ENCODE measurements at places on chromosomes 5 and 9.

- no peak for DNase-seq
These were observed 56.8 kb downstream of the GLIS3 start for GRCh38 chr9:4243113-4243512.

- peak; percentile 26 for DNase-seq
These were observed 77.0 kb downstream of the ZCCHC7 start for GRCh38 chr9:37197158-37198038.

DNA sequence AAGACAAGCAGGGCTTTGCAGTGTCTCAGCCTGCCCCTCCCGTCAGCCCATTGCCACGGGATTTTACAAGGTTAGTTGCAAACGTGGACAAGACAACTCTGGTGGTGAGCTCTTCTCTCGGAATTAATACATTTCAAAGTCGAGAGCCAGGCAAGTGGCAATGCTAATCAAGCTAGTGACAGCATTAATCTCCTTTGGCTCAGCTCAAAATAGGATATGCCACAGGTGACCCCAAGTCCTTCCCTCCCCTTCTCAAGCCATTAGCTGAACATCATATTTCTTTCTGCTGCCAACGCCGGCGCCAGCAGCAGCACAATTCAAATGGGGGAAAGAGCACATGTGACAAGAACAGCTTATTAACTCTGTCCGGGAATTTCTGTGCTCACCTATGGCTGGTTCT lies 190.1 kb downstream of the ATPSCKMT start:
- DNase-seq: no peak

GRCh38 chr5:40502736-40503135 lies 177.0 kb upstream of the PTGER4 start:
- DNase-seq: no peak

DNA sequence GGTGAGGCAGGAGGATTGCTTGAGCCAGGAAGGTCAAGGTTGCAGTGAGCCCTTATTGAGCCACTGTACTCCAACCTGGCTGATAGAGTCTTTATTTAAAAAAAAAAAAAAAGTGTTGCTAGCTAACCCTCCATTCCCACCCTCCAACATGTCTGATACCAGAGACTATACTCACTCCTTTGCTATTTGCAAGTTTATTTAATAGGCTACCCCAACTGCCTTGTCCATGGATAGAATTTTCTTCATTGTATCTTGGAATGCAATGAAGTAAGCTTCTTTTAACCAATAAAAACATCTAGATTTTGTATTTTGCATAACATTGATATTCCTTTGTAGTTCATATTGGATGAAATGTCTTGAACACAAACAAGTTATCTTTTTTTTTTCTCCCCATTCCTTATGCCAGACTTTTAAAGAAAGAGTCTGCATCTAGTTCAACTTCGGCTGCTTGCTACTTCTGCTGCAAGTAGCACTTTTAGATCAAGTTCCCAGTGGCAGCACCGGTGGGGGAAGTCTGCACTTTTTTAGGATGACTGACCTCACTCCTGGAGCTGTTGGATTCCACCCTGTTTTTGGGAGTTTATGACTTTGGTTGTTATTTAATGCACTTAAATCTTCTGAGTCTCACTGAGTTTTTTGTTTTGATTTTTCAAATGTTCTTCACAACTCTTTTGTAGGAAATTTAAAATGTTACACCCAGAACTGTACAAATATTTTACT lies 112.5 kb downstream of the UHRF2 start:
- no peak for DNase-seq

GRCh38 chr5:157362012-157362411 lies 96.1 kb downstream of the CYFIP2 start:
- DNase-seq: no peak

Data from RWPE1 (cell line).